ENCODE measurements at places on chromosomes 6 and 20.

DNA sequence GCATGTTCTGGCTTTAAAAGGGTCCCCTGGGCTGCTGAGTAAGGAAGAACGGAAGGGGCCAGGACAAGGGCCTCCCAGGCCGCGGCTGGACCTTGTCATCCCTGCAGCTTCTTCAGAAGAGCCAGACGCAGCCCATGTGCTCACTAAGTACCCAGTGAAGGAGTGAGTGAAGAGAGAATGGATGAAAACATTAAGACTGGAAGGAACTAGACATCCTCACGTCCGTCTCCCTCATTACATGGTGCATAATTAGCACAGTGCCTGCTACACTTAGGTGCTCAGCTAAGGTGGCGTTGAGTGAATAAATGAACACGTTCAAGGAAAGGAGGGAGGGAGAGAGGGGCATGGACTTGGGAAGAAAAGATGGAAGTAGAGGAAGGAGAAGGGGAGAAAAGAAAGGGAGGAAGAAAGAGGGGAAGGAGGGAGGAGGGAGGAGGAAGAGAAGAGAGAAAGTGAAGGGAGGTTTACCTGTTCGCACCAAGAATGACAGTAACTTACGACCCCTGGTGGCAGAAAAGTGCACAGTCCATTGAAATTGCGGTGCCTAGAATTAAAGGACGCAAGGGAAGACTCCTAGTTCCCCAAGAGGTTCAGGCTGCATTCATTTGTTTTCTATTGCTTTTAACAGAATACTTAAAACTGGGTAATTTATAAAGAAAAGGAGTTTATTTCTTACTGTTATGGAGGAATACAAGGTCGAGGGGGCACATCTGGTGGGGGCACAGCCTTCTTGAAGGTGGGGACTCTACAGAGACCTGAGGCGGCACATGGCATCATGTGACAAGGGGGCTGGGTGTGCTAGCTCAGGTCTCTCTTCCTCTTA lies 8.0 kb downstream of the TP53RK start:
- DNase-seq = peak; percentile 76

GRCh38 chr20:61891476-61891875 lies 174.2 kb downstream of the TAF4 start:
- no peak for DNase-seq

DNA sequence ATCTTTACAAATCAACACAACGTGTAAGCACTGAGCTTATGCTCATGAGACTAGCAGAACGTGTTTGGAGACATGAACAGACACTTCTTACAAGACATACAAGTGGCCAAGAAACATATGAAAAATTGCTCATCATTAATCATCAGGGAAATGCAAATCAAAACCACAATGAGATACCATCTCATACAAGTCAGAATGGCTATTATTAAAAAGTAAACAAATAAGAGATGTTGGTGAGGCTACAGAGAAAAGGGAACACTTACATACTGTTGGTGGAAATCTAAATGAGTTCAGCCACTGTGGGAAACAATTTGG lies 327.9 kb upstream of the SOX4 start:
- no peak for DNase-seq

DNA sequence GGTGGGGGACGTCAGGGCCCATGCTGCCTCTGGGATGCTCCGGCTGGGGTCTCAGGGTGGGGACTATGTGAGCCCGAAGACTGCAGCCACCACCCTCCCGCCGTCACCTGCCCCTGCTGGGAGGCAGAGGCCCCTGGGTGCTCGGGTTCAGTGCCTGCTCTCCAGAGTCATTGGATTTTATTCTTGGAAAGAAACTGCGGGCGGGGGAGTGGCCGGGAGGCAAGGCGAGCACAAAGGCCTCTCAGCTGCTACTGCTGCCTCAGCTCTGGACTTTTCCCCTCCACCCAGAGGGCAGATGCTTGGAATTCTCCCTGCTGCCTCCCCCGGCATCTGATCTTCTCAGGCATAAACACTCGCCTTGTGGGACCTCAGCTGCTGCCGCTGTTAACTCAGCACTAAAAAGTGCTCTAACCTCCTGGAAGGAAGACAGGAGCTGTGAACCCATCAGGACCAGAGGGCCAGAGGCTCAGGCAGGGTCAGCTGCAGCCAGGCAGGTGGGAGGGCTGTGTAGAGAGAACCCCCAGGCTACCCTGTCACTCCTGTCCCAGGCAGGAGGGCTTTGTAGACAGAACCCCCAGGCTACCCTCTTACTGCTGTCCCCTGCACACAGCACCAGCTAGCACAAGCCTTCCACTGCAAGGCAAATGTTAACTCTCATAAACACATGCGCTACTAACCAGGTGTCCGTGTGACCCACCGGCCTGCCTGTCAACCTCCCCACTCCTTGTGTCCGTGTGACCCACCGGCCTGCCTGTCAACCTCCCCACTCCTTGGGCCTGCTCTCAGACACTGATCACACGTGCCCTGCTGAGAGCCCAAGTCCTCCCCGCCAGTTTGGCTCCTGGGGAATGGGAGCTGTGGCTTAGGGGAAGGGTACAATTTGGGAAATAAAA lies 9.4 kb upstream of the FRMD1 start:
- DNase-seq = no peak

DNA sequence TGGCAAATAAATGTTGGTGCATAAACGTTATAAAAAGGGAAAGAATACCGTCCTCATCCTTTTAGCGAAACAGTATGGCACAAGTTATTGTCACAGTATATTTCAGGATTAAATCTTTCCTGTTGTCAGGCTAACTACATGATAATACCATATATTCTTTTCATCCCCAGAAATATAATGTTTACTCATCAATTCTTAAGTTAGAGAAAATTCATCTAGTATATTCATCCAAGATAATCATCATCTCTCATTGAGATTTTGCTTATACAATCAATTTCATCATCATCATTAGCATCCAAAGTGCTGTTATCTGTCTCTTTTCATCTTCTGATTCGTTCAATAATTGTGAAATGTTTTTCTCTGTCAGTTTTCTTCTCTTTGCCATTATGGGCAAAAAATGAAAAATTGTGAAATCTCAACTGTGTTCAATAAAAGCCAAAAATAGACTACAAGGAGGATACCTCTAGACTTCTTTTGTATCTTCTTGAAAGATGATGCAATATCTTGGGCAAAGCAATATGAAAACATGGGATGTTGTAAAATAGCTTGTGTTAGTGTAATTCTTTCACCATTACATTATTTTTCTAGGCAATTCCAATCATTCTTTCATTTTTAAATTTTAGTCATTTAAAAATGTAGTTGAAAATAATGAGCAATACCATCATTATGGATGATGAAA lies 2.6 kb downstream of the SPACA1 start:
- no peak for DNase-seq

DNA sequence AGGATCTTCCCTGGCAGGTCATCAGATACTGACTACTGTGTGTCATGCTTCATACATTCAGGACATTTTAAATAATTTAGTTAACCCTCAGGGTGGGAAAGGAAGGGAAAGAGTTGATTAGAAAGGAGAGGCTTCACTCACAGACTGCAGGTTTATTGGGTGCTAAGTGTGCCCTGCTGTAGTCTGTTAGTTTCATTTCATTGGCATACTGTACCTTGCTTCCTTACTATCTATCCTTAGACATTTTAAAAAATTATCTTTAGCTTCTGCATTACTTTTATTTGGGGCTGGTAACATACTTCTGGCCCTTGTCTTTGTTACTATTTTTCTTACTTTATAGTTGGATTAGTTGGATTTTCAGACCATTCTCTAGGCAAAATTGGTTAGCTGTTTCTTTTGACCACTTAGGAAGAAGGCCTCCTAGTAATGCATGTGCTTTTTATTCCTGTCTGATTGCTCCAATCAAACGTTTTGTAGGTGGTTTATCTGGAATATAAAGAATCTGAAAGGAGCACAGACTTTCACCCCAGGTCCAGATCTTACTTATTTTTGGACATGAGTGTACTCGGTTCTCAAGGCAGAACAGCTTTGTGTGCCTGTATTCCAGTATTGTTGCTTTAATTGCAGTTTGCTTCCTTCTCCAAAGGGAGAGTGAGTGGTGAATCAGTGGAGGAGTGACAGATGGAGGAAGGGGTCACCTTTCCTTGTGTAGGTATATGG lies 82.7 kb upstream of the PRDM1 start:
- no peak for DNase-seq

DNA sequence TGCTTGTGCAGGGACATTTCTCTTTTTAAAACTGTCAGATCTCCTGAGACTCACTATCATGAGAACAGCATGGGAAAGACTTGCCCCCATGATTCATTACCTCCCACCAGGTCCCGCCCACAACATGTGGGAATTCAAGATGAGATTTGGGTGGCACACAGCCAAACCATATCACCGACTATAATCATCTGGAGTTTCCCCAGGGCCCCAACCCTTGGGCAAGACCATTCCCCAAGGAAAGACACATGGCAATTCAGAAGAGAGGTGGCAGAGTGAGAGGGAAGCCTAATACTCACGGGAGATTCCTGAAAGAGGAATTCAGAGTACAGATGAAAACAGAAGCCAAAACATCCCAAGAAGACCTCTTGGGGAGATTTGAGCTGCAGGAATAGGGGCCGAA lies 291.0 kb upstream of the PLCB4 start:
- DNase-seq = no peak

DNA sequence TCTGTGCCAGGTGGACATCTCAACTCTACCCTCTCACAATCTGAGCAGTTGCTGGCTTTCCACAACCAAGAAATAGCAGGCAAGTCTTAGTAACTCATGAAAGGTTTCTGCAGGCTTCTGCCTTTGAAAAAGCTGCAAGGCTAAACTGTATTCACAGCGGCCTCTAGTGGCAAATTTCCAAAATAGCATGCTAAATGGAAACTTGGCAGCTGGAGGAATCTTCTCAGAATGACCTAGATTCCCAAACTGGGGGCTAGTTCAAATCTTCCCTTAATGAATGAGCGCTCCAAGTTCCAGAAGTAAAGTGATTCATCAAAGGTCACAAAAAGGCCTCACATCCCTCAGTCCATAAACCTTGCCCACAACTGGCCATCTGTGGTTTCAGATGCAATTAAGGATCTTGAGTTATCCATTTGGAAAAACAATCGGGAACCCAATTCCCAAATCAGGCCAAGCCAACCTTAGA lies 11.9 kb upstream of the CPNE5 start:
- DNase-seq = peak; percentile 36

GRCh38 chr6:52400313-52401041 lies 19.7 kb upstream of the EFHC1 start:
- no peak for DNase-seq

DNA sequence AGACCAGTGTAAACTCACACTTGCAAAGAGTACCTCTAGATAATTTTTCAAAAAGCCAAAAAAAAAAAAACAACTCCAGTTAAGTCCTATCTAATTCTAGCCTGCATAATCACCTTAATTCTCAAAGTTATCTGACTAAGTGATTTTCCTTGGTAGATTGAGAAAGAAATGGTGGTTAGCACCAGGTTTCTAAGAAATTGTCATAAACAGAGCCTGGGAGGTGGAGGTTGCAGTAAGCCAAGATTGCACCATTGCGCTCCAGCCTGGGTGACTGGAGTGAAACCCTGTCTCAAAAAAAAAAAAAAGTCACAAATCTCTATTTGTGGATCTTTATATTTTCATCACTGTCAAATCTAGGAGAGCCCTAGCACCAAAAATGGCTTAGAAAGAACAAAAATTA lies 8.9 kb downstream of the FBXO5 start:
- no peak for DNase-seq

DNA sequence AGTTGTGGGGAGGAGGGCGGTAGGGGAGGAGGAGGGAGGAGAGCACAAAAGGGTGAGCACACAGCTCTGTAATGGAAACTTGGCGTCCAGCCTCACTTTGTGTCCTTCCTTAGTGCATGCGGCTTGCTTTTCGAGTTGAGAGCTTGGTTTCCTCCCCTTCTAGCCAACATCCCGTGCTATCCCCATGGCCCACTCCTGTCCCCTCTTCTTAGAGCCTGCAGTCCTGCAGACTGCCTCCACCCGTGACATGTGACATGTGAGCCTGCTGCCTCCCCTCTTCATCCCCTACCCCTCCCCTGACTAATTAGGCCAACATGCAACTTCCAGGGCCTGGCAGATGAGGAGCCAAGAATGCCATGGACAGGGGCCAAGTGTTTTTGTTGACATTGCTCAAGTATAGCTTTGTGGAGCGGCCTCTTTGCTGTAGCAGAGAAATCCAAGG lies 63.2 kb downstream of the SLC24A3 start:
- no peak for DNase-seq

GRCh38 chr6:126797981-126798380 lies 320.5 kb upstream of the RSPO3 start:
- no peak for DNase-seq

DNA sequence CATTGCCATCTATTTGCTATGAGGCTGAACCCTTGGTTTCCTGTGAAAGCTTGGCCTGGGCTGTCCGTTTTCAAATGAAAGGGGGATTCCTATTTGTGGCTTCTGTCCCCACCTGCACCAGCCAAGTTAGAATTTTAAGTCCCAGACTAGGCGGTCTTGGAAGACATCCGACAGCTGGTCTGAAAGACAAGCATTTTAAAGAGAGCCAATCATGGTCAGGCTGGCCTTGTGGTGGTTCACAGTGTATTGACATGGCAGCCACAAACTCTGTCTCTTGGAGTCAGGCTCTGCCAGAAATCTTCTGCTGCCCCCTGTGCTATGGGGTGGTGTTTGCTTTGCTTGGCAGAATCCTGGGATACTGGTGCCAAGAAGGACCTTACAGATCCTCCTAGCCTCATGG lies 319.2 kb upstream of the MOCS1 start:
- no peak for DNase-seq

- DNase-seq = no peak
Measured at GRCh38 chr20:38199501-38200390, 34.7 kb upstream of the TGM2 start.

DNA sequence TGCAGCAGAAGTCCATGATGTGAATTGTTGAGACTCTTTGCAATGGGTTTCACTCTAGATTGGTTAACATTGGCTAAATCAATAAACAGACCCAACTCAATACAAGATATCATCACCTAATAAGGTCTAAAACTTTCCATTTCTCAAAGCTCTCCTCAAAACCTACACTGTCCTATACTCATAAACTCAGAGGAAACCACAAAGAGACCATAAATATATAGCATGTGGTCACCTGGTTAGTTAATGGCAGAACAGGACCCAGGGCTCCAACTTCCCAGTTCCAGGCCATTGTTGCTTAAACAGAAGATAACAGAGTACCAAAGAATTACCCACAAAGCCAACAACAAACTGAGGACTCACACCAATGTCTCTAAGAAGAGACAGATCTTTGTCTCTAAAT lies 12.0 kb downstream of the RTN4IP1 start:
- no peak for DNase-seq

- no peak for DNase-seq
Measured at GRCh38 chr6:7246401-7247178, 66.4 kb downstream of the SSR1 start.

- DNase-seq = no peak
Measured at GRCh38 chr6:167122041-167122826, 662 bp upstream of the CCR6 start.

- no peak for DNase-seq
Measured at GRCh38 chr6:149368065-149368464, 32.0 kb upstream of the SUMO4 start.

GRCh38 chr20:55678126-55678525 lies 327.2 kb downstream of the CBLN4 start:
- DNase-seq = no peak
